Fibroblast of lung (primary cell): ENCODE measurements at places on chromosomes 13 and 19.

DNA sequence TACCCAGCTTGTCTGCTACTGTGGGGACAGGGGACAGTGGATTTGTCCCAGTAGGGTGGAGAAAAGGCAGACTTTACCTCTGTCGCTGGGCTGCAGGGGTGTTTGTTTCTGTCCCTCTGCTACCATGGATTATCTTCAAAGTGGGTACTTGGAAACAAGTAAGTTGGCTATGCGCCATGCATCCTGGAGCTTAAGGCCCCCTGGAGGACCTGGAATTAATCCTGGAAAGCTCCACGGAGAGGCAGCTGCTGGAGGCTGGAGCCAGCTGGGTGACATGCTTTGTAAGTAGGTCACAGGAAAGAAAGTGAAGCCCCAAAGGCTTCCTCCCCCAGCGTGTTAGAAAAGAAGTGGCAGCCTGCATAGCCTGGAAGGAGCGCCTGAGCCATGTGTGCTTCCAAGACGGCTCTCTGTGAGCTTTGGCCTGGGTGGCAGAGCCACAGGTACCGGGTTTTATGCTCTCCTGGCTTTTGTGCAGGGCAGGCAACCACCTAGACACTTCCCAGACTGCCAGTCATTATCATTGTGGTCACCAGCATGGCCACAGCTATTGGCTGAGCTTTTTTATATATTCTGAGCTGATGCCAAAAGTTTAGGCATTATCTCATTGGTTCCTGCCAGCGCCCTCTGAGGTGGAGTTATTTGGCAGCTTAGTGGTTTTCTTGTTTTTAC is 9.5 kb downstream of the B3GLCT start:
- peak; percentile 70 for DNase-seq

DNA sequence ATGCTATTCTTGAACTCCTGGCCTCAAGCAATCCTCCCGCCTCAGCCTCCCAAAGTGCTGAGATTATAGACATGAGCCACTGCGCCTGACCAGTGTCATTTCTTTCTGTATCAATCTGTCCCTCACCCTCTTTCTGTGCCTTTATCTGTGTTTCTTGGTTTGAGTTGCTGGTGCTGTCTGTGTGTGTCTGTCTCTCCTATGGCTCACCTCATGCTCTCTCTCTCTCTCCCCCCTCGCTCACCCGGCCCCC is 9.9 kb downstream of the IRF2BP1 start:
- no peak for DNase-seq

- peak; percentile 57 for DNase-seq
These were observed 42.3 kb downstream of the GJA3 start for GRCh38 chr13:20118268-20119140.

DNA sequence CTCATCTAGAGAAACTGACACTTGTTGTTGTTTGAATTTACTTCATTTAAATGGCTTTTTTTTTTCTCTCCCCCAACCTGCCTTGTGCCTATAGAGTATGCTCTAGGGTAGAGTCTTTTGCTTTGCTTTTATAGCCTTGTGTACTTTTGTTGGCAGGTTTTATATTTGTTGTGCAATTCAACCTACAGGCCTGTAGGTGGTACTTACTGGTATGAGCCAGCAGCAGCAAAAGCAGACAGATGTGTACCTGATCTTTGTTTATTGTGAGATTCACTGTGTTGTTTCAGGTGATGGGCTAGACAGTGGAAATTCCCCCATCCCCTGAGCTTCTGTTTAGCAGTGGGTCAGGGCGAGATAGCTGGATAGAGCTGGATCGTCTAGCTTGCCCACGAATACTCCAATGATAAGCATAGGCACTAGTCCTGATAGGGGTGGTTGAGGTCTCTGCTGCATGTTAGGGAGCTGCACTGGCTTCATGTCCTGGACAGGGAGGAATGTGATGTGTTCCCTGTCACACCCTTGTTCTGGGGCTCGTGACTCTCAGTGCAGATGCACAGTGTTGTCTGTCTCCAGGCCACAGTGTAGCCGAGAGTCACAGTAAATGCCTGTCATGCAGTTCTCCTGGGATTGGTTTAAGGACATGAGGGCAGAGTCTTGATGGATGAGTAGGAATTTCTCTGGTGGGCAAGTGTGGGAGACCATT is 21.3 kb downstream of the DNAJC3 start:
- no peak for DNase-seq

DNA sequence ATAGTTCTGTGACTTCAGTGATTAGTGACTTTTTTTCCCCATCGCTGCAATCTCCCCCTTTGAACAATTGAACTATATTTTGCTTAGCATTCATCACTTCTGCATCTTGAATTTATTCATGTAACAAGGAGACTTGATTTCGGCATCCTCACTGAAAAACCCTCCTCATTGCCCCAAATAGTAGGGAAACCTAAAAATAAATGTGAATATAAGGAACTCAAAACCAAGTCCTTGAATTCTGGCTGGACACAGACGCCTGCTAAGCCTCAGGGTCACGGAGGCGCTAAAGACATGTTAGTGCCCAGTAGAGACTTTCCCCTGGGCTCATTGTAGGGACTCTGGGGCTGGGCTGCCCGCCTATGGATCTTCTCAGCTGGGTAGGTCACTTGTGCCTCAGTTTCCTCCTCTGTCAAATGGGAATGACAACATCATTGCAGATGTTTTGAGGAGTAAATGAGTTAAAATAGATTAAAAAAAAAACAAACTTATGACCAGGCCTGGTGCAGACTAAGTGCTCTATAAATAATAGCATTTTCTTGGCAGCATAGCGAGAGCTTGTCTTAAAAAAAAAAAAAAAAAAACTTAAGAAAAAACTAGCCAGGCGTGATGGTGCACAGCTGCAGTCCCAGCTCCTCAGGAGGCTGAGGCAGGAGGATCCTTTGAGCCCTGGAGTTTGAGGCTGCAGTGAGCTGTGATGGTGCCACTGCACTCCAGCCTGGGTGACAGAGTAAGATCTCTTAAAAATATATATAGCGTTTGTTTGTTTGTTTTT is 1.8 kb upstream of the ADGRE5 start:
- no peak for DNase-seq

- no peak for DNase-seq
These were observed 19.9 kb upstream of the RSPH6A start for GRCh38 chr19:45834970-45835369.

- no peak for DNase-seq
These were observed 130.5 kb downstream of the RNF17 start for GRCh38 chr13:24894277-24894971.

DNA sequence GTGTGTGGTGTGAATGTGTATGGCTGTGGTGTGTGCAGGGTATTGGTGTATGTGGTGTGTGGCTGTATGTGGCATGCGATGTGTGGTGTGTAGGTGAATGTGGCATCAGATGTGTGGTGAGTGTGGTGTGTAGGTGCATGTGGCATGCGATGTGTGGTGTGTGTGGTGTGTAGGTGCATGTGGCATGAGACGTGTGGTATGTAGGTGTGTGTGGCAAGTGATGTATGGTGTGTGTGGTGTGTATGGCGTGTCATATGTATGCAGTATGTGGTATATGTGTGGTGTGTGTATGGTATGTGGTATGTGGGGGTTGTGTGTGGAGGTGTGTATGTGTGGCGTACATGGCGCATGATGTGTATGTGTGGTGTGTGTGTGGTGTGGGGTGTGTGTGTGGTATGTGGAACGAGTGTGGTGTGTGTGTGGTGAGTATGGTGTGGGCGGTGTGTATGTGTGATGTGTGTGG is 63.4 kb downstream of the PEPD start:
- DNase-seq = no peak

DNA sequence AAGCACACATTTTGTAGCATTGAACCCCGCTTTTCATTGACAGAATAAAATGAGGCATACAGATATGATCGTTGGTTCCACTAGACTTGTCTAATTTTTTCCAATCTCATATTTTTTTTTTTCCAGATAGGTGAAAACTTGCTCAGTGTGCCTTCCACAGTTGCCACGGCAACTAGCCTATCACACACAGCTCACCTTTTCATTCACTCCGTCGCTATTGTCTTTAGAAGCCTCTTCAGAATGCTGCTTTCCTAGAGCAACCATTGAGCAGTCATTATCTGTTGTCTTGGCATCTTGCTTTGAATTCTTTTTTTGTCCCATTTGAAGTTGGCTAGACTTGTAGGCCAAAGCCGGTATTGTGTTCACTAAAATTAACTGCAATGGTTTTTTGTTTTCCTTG is 37.7 kb upstream of the ESD start:
- no peak for DNase-seq

DNA sequence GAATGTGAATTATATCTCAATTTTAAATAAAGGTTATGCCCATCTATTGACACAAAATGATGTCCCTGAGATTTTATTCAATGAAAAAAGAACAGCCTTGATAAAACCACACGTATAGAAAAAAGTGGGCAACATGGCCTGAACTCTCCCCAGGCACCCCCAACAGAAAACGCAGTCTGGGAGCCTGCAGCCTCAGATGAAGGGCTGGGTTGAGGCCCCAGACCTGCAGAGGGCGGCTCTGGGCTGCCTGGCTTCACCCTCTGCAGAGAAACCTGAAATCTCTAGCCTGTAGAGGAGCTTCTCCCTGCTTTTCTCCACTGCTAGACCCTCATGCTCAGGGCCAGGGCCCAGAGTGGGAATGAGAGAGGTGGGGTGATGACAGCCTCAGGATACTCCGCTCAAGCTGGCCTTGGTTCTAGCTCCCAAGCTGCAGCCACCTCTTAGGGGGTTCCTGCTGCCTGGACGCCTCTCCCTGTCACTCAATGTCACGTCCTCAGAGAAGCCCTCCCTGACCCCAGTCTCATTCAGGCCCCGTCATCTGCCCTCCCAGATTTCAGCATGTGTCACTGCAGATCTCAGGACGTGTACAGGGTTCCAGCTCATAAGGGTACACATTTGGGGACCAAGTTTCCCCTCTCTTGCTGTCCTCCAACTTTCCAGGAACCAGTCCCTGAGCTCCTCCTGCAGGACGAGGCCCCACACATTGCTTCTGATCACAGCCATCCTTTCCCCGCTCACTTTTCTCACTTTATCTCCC is 1.8 kb downstream of the MBD3 start:
- DNase-seq = no peak

DNA sequence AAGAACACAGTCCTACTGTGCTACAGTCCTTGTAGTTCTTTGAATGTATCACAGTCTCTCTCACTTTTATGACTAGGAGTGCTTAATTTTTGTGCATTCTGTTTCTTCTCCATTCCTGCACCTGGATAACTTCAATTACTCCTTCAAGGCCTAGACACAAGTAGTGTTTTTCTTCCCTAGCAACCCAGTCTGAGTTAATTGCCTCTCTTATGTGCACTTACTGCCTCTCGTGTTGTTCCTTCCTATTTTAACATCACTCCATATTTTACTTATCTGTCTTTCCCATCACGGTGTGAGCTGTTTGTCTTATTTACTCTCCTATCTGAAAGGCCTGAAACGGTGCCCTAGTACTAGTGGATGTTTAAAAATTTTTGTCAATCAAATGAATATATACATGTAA is 101.5 kb downstream of the HS6ST3 start:
- no peak for DNase-seq

GRCh38 chr19:49506575-49507105 is 5.8 kb upstream of the FCGRT start:
- DNase-seq = no peak

GRCh38 chr19:19662871-19663255 is 613 bp downstream of the ATP13A1 start:
- no peak for DNase-seq

DNA sequence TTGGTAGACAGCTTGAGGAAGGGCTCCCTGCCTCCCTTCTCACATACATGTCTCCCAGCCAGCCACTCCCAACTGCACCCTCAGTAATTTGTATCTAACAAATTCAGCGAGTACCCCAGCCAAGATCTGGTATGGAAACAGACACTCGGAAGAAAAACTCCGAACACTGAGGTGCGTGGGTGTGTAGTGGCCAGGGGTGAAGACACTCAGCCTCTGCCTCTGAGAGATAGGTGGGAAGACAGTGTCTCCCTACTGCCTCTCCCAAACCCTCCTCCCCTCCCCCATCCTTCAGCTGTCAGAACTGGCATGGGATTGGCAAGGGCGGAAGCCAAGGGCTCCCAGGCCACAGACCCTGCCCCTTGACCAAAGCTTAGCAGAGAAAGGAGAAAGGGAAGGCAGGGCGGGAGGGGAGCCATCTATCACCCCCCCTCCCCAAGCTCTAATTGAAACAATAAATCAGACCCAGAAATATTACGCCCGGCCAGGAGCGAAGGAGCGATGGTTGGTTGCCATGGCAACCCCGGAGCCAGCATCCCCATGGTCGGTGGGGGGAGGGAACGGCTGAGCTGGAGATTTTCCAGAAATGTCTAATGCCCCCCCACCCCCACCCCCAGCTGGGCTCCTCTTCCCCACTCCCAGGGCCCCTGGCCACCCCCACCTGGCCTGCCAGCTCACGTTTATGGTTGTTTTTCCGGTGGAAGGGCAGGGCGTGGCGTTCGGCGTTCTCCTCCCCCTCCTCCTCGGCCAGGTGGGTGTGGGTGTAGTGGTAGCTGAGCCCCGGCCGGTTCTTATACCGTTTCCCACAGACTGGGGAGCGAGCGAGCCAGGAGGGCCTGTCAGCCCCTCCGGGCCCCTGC is 7.0 kb downstream of the DPF1 start:
- DNase-seq = no peak

DNA sequence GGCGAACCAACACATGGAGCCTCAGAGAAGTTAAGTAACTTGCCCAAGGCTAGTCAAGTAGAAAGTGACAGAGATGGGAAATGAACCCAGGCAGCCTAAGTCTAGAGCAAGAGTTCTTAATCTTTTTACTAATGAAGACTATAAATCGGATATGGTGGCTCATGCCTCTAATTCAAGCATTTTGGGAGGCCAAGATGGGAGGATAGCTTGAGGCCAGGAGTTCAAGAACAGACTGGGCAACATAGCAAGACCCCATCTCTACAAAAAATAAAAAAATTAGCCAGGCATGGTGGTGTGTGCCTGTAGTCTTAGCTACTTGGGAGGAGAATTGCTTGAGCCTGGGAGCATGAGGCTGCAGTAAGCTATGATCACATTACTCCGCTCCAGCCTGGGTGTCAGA is 10.7 kb downstream of the GPR12 start:
- no peak for DNase-seq

DNA sequence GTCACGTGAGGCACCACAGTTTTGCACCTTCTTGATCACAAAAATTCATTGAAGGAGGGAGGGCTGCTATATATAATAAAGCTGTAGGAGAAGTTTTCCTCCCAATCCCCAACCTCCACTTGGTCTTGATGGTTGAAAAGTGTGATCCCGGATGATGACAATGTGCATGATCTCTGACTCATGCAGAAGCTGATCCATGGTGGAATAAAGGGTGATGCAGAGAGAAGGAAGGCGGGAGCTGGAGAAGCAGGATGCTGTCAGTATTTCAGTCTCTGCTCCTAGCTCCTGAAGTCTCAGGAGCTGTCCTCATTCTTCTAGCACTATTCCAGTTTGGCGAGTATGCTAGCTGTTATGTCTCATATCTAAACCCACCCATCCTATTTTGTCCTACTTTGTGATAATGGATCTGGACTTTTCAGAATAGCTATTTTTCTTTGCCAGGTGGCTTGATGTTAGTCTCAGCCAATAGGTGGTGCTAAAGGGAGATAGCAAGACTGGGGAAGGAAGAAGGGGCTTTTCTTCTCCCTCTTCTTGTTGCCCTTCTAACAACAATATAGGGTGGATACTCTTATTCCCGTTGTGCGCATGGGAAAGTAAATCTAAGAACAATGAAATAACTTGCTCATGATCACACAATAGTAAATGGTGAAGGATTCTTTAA is 65.6 kb upstream of the HTR2A start:
- peak; percentile 53 for DNase-seq
